Right atrium auricular region (tissue), 2 donors: ENCODE measurements at places on chromosomes 16 and 17. TPM values are rescaled to one million over a fixed set of nuclear protein-coding genes. Genes with fewer than 3 reads are reported as not detected.

DNA sequence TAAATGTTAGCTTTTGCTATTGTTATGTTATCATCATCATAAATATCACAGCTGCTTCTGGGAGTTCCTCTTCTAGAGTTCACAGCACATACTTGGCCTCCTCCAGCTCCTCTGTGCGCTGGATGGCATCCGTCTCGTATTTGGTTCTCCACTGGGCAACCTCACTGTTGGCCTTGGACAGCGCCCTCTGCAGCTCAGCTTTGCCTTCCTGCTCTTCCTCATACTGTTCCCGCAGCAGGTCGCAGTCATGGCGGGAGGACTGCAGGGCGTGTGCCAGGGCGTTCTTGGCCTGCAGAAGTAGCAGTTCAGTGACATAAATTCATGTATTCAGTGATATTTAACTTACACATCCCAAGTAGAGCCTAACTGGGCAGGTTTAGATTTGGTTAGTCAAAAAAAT lies 23.4 kb downstream of the MYH8 start:
- no peaks in the 10 kb centered on the region for H3K4me1 ChIP-seq
- no peak overlapping the region for H3K4me3 ChIP-seq
- H3K27me3 ChIP-seq: no peaks in the 10 kb centered on the region

DNA sequence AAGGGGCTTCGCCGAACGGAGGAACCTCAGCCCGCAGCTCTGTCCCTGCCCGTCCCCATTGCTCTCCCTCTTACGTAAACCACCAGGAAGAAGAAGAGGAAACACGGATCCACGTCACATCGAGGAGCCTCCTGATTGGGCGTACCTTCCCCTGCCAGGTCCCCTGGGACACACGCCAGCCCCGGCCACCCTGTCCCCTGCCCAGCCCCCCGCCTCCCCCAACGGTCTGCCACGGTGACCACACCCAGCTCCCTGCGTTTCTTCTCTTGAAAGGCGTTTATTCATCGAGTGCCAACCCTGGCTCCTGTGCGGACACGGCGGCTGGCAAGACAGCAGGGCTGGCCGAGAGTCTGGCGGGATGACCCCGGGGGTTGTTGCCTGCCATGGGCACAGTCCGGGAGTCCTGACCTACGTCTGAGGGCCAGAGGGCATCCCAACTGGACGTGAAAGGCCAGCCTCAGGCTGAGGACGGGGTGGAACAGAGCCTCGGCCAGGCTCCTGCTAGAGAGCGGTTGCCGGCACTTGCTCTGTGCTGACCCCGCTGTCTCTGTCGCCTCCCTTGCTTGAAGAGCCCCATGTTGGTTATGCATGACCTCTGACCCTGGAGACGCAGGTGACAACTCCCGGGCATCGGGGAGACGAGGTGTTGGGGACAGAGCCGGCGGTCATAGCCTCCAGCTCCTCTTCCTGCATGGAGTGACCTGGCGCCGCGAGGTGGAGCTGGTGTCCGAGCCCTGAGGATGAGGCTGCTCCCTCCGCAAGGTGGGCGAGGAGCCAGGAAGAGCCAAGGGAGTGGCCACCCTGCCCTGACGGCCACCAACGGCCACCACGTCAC lies 40.5 kb upstream of the ACSF3 start:
- H3K36me3 ChIP-seq: no peaks in the 10 kb centered on the region
- no peaks in the 10 kb centered on the region for H3K27me3 ChIP-seq
- no peak overlapping the region for H3K27ac ChIP-seq
- no peak overlapping the region for H3K4me3 ChIP-seq
- H3K4me1 ChIP-seq: no peaks in the 10 kb centered on the region

The DRC3 gene
- total RNA-seq: 0.94 TPM

- H3K36me3 ChIP-seq: no peaks in the 10 kb centered on the region
- H3K27ac ChIP-seq: no peak overlapping the region
- H3K27me3 ChIP-seq: no peaks in the 10 kb centered on the region
These were observed 65.4 kb downstream of the RBFOX3 start for GRCh38 chr17:79545251-79546005.

DNA sequence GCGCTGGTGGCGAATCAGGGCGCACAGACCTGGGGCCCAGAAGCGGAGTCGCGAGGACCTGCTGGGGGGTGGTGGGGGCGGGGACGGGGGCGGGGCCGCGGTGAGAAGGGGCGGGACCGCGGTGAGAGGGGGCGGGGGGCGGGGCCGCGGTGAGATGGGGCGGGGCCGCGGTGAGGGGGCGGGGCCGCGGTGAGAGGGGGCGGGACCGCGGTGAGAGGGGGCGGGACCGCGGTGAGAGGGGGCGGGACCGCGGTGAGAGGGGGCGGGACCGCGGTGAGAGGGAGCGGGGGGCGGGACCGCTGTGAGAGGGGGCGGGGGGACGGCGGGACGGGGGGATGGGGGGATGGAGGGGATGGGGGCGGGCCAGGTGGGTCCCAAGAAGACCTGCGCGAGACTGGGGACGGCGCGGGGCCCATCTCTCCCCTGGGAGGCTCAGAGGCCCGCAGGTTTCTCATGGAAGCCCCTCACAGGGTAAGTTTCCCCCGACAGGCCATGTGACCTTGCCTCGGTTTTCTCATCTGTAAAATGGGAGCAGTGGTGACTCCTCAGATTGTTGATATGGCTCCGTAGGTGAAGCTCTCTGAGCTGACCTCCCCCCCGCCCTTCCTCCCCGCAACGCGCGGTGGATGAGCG lies 28.6 kb upstream of the DBNDD1 start:
- H3K27ac ChIP-seq: no peak overlapping the region
- peaks cover 15% of the 10 kb centered on the region for H3K4me1 ChIP-seq

GRCh38 chr16:11032922-11033291 lies 88.5 kb downstream of the CLEC16A start:
- peaks cover 28% of the 10 kb centered on the region for H3K4me1 ChIP-seq
- DNase-seq: peak; percentile 73
- no peak overlapping the region for H3K4me3 ChIP-seq
- H3K36me3 ChIP-seq: peaks cover 16% of the 10 kb centered on the region
- peak overlapping the region; percentile 82 for H3K27ac ChIP-seq
- H3K27me3 ChIP-seq: no peaks in the 10 kb centered on the region

- H3K27me3 ChIP-seq: no peaks in the 10 kb centered on the region
- no peaks in the 10 kb centered on the region for H3K36me3 ChIP-seq
- peak overlapping the region; percentile 55 for H3K27ac ChIP-seq
- no peak for DNase-seq
- peaks cover 31% of the 10 kb centered on the region for H3K4me1 ChIP-seq
These were observed 3.5 kb downstream of the CTNS start for GRCh38 chr17:3639981-3640596.

- peak; percentile 92 for DNase-seq
- H3K36me3 ChIP-seq: no peaks in the 10 kb centered on the region
- peaks cover 26% of the 10 kb centered on the region for H3K4me1 ChIP-seq
- peak within 1 kb of the TSS; percentile 47 for H3K4me3 ChIP-seq
These were observed at the start of gene IL32 for GRCh38 chr16:3065069-3065741. Gene IL32, plus strand, starts transcription at chr16:3065640. Its CDS starts 172 bp downstream, at chr16:3065812.

The MILR1 gene
- total RNA-seq: 2.4 TPM

DNA sequence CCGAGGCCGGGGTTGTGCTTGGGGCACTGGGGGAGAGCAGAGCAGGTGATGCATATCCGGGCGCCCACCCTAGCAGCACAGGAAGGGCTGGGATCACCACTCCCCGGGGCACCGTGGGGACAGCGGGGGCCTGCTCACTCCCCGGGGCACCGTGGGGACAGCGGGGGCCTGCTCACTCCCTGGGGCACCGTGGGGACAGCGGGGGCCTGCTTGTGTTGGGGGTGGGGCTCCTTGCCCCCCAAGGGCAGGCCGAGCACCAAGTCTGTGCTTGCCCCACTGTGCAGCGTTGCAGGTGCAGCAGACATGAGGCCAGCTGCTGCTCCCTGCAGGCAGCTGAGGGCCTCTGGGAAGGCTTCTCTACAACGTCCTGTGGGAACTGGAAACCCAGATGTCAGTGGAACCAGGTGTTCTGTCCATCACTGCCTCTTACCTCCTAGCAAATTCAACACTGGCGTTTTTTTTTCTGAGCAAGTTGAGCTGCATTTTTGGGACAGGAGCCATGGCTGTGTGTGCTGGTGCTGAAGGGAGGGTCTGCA lies 25.0 kb upstream of the ZNF750 start:
- H3K27me3 ChIP-seq: no peaks in the 10 kb centered on the region
- H3K4me3 ChIP-seq: no peak overlapping the region
- H3K27ac ChIP-seq: no peak overlapping the region
- no peaks in the 10 kb centered on the region for H3K36me3 ChIP-seq
- no peaks in the 10 kb centered on the region for H3K4me1 ChIP-seq

- H3K36me3 ChIP-seq: no peaks in the 10 kb centered on the region
- DNase-seq: no peak
- H3K27me3 ChIP-seq: no peaks in the 10 kb centered on the region
- no peaks in the 10 kb centered on the region for H3K4me1 ChIP-seq
- H3K4me3 ChIP-seq: no peak overlapping the region
These were observed 66.1 kb upstream of the NLK start for GRCh38 chr17:27976331-27976730.

- no peak overlapping the region for H3K27ac ChIP-seq
- H3K27me3 ChIP-seq: no peaks in the 10 kb centered on the region
- no peaks in the 10 kb centered on the region for H3K4me1 ChIP-seq
- H3K36me3 ChIP-seq: no peaks in the 10 kb centered on the region
- no peak overlapping the region for H3K4me3 ChIP-seq
- DNase-seq: no peak
These were observed 341.6 kb downstream of the SOX9 start for GRCh38 chr17:72462407-72462806.

- DNase-seq: no peak
- H3K4me1 ChIP-seq: no peaks in the 10 kb centered on the region
- no peaks in the 10 kb centered on the region for H3K27me3 ChIP-seq
- H3K36me3 ChIP-seq: no peaks in the 10 kb centered on the region
These were observed 9.5 kb upstream of the FZD2 start for GRCh38 chr17:44547625-44548267.

GRCh38 chr17:56125830-56126819 lies 27.1 kb upstream of the ANKFN1 start:
- H3K36me3 ChIP-seq: no peaks in the 10 kb centered on the region
- H3K27ac ChIP-seq: no peak overlapping the region
- H3K4me1 ChIP-seq: no peaks in the 10 kb centered on the region

The OR1G1 gene
- total RNA-seq: not detected

The FOXC2 gene
- 2.6 TPM for total RNA-seq

DNA sequence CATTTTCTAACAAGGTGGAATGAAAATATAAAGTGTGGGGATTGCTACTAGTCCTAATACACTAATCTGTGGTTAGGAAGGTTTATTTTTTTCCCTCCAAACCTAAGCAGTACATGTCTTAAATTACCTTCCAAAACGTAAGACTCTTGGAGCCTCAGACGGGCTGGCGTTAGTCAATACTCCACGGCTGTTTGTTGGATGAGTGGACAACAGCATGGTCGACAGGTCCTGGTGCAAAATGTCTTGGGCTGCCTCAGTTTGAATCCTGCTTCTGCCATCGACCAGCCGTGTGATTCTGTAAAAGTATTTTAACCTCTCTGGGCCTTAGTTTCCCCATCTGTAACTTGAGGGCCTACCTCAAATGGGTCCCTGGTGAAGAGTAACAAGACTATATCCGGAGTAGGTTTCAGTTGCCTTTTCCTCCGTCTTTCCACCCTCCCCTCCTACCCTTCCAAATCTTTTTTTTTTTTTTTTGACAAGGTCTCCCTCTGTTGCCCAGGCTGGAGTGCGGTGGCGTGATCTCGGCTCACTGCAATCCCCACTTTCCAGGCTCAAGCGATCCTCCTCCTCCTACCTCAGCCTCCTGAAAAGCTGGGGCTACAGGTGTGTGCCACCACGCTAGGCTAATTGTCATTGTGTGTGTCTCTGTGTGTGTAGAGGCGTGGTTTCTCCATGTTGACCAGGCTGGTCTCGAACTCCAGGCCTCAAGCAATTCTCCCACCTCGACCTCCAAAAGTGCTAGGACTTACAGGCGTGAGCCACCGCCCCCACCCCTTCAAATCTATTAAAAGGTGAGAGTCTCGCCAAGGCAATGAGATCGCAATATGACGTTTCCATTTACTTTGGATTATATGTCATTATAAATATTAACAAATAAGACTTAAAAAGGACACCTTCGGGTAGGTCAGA lies 5.8 kb downstream of the SCGB1C2 start:
- H3K27me3 ChIP-seq: no peaks in the 10 kb centered on the region
- H3K27ac ChIP-seq: no peak overlapping the region
- H3K4me3 ChIP-seq: no peak overlapping the region
- H3K36me3 ChIP-seq: no peaks in the 10 kb centered on the region

GRCh38 chr17:307295-307691 lies 45.3 kb downstream of the RPH3AL start:
- no peaks in the 10 kb centered on the region for H3K36me3 ChIP-seq
- H3K4me1 ChIP-seq: peaks cover 15% of the 10 kb centered on the region
- no peak overlapping the region for H3K4me3 ChIP-seq
- H3K27ac ChIP-seq: no peak overlapping the region
- DNase-seq: no peak
- no peaks in the 10 kb centered on the region for H3K27me3 ChIP-seq

GRCh38 chr16:58651965-58652348 lies 22.3 kb upstream of the CNOT1 start:
- no peak for DNase-seq
- H3K36me3 ChIP-seq: no peaks in the 10 kb centered on the region
- no peak overlapping the region for H3K27ac ChIP-seq
- H3K4me3 ChIP-seq: no peak overlapping the region
